ENCODE measurements at places on chromosomes 13 and 19. TPM values are rescaled to one million over a fixed set of nuclear protein-coding genes. Genes with fewer than 3 reads are reported as not detected.
A peak's percentile ranks its signal among the peaks of the same experiment; 100 is the strongest.

The CRB3 gene
- 0.43 TPM for total RNA-seq

The RXFP2 gene
- total RNA-seq = not detected

The CCDC122 gene
- 16.0 TPM for total RNA-seq

The MATK gene
- not detected for total RNA-seq

The FAAP24 gene
- 1.6 TPM for total RNA-seq

The POSTN gene
- 390 TPM for total RNA-seq

The DENND1C gene
- total RNA-seq = not detected

The SYNGR4 gene
- total RNA-seq = not detected

The CPT1C gene
- 20.0 TPM for total RNA-seq

GRCh38 chr19:31633014-31633413, 283.8 kb upstream of the TSHZ3 start:
- no peak for DNase-seq

GRCh38 chr13:24263632-24264031, 45.7 kb upstream of the C1QTNF9 start:
- peak; percentile 84 for DNase-seq

DNA sequence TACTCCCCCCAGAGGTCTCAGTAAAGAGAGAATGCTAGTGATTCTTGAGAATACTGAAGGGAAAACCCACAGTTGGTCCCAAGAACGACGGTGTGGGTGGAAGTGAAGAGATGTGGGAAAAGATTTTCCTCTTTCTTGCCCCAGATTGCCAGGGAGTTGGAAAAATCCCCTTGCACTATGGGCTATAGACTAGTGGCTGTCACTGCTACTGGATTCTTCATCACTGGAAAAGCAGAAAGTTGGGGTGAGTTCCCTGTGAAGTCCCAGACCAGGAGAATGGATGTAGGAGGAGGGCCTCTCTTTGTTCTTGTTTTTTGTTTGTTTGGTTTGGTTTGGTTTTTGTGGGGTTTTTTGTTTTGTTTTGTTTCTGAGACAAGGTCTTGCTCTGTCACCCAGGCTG, 11.4 kb downstream of the LYPD3 start:
- DNase-seq = no peak

DNA sequence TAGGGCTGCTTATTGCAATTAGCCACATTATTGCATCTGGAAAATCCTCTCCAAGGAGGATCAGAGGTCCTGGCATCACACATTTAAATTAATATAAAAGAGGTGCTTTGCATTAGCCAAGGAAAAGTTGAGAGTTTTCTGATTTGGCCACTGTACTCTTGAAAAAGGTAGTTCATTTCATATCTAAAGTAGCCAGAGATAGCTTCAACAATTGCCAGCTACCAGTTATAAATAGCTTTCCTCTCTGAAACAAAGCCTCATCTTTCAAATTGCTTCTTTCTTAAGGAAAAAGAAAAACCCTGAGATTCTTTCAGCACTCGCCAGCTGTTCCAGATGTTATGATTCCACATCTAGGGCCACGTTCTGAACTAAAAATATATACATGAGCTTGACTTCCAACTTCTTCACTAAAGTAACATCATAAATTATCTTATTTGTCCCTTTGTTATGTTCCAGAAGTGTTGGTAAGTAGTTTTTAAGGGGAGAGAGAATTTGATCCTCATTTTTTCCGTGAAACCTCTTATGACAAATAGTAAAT, 69.6 kb downstream of the ERCC5 start:
- DNase-seq = no peak

GRCh38 chr19:47623151-47623920, 14.4 kb downstream of the BICRA start:
- no peak for DNase-seq

- no peak for DNase-seq
Measured at GRCh38 chr13:62524498-62524897, 1108.8 kb upstream of the PCDH20 start.

GRCh38 chr13:95536632-95537241, 15.8 kb upstream of the CLDN10 start:
- DNase-seq = peak; percentile 37

GRCh38 chr13:98173431-98174152, 3.5 kb downstream of the RNF113B start:
- DNase-seq = peak; percentile 99

DNA sequence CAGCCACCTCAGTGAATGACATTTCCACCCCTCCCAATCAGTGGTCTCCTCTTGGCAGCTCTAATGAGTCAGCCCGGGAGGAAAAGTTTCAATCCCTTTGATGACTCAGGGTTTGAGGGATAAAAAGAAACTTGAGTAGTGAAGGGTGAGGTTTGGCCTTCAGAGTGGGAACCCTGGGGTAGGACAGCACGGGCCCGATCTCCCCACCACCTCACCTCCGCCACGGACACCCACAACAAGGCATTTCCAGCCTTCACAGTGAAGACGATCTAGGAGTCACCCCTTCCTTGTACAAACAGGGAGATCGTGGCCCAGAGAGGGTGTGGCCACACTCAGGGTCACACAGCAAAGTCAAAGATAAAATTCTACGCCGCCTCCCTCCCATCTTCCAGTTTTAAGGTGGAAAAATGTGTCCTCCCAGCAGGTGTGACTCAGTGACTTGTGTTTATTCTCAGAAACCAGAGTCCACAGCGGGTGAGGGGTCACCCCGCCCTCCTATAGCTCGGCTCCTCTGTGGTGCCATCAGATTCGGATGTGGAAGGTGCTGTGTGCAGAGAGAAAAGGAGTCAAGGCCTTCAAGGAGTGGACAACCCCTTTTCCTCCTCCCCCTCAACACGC, 12.3 kb downstream of the CIB3 start:
- DNase-seq = peak; percentile 52

DNA sequence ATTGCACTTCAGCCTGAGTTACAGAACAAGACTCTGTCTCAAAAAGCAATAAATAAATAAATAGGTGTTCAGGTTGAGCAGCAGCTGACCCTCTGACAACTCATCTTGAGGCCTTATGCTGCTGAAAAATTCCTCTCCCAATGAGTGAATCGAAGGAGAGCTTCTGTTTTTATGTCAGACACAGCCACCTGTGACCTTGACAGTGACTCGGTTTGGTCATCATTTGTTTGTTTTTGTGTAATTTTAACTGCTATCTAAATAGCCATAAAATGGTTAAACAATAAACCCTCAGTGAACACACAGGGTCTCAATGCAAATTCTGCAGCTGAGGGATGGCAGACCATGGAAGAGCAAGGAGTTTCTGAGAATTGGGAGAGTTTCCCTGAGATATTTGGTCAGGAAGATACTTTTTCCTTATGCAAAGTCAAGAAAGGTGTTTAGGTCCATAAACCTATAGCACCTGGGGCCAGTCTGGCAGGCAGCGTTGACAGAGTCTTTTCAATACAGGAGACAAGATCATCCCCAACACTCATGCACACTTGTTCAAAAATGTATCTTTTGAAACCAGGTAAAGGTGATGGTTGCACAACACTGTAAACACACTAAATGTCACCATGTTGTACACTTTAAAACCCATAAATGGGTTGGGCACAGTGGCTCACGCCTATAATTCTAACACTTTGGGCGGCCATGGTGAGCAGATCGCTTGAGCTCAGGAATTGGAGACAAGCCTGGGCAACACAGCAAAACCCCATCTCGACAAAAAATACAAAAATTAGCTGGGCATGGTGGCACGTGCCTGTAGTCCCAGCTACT, 16.6 kb upstream of the SLC25A30 start:
- DNase-seq = no peak

- DNase-seq = peak; percentile 49
Measured at GRCh38 chr19:1455336-1456120, 5.6 kb downstream of the APC2 start.

DNA sequence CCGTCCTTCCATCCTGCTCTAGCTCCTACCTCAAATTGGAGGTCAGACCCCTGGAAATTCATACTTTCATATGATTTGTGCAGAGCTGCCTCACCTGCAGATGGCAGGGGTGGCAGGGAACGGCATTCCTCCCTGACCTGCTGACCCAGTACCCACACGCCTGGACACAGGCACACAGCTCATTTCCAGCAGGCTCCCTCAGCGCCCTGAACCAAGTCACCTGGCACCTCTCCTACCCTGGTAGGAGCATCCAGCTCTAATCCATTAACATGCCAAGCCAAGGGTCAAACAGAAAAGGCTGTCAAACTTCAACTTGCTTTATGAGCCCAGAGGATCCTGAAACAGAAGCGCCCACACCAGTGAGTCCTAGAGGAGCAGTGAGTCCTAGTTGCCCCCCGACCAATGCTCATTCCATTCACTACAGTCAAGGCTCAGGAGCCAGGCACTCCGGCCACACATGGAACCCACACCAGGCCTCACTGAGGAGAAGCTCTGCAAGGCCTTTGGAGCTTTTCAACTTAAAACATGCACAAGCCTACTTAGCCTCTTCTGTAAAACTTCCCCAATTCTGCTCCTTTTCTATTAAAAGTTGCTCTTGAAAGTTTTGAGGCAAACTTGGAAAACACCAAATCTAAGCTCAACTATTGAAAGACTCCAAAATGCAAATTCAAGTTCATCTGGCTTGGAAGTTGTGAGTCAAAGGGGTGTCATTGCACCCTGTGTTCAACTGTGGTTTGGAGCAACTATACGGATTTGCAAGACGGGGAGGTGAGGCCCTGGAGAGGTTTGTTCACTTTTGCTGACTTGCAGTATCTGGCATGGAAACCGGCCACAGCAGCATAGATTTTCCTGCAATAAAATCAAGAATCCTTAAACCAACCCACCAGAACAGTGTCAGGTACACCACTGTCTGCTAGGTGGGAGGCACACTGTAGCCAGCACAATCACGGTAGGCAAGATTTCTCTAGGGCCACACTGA, 96.7 kb downstream of the CRYL1 start:
- DNase-seq = no peak

GRCh38 chr19:10432736-10433130, 12.4 kb downstream of the PDE4A start:
- DNase-seq = no peak

DNA sequence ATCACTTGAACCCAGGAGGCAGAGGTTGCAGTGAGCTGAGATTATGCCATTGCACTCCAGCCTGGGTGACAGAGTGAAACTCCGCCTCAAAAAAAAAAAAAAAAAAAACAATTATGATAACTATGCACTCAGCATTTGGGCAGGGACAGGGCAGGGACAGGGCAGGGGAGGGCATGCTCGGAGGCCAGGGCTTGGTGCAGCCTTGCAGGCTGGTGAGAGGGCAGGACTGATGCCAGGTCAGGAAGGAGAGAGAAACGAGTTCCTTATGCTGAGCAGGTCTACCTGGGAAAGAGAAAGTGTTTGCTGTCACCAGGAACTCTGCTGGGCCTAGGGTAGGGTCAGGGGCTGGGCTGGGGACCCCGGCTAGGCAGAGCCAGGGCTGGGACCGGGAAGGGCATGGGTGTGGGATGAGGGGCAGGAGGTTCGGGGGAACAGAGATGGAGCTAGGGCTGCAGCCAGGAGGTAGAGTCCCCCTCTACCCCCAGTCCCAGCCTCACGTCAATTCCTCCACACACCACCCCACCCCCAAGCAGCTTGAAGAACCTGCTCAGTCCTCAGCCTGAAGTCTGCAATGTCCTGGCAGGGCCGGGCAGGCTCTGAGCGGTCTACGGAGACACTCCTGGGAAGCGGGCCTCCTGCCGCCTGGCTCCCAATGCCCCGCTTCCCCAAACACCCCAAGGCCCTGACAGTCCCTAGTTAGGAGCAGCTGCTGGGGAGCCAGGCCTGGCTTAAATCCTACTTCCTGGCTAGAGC, 2.8 kb downstream of the FXYD3 start:
- no peak for DNase-seq

GRCh38 chr19:4557971-4558941, 1.2 kb downstream of the SEMA6B start:
- no peak for DNase-seq

GRCh38 chr19:12828494-12828893, 5.9 kb downstream of the RTBDN start:
- peak; percentile 13 for DNase-seq

- DNase-seq = no peak
Measured at GRCh38 chr13:62171697-62172096, 756.0 kb upstream of the PCDH20 start.

DNA sequence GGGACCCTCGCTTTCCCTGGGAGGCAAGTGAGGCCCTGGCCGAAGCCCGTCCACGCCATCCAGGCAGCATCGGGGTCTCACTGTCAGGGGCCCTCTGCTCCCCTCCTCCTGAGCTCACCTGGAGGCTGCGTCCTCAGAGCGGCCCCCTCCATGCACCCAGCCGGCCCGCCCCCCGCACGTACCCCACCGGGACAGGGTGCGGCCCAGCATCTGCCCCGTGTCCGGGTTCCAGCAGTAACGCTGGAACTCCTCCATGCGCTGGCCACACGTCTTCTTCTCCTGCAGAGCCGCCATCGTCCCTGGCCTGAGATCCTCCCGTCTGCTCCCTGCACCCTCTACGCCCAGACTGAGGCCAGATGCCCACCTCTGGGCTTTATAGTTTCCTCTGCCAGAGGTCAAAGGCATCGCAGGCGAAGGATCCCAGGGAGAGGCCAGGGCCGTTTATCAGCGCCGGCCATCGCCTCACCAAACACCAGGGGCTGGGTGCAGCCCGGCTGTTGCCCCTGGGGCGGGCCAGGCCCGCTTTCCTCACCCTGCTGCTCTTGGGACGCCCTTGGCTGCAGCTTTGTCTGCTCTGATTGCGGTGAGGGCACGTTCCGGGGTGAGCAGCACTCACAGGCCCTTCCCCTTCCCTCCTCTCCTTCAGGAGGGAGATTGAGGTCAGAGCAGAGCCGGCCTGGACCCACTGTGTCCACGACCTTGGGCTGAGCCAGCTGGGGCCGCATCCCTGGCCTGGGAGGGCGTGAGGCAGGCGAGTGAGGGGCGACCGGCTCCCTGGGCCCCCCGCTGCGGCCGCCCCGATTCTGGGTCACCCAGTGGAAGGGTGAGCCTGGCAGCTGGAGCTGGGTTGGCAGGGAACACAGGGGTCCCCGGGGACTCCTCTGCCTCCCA, at the start of gene ATP4B:
Gene ATP4B (minus strand): TSS at position 348 of the 891 bp plus-strand sequence. CDS start 54 bp downstream, at position 294.
- DNase-seq = no peak

- peak; percentile 65 for DNase-seq
Measured at GRCh38 chr19:15331419-15332310, 674 bp downstream of the BRD4 start.

DNA sequence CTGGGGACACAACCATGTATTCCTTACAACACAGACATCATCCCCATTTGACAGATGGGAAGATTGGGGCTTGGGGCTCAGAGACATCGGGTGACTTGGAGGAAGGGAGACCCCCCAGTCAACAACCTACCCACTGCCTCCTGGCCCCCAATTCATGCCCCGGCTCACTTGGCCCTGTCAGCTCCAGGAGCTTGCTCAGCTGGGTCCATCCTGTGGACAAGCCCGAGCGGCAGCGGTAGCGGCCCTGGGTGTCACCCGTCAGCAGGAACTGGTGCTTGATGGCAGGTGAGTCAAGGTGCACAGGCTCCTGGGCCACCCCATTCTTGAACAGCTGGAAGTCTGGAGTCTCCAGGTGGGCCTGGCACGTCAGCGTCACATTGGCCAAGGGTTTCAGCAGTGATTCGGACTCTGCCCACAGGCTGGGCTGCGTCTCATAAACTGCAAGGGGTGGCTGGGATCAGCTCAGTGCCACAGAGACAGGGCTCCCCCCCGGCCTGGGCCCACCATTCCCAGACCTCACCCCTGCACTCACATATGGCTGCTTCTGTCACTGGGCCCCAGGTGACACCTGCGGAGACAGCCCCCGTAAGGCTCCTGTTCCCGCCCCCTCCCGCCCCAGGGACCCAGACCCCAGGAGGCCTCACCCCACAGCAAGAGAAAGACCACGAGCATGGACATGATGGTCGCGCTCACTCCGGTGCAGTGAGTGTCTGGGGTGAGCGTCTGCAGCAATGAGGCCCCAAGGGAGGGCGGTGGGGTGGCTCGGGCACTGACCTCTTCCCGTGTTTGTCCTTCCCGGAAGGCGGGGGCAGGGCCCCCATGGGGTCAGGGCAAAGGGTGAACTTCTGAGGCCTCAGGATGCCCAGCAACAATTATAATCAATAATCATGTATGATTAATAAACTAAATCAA, at the start of gene A1BG:
Gene A1BG (minus strand): TSS at position 733 of the 912 bp plus-strand sequence. CDS start 55 bp downstream, at position 678.
- DNase-seq = no peak

Measured in fibroblast of villous mesenchyme (primary cell).